ENCODE measurements at places on chromosomes 11 and 22. TPM values are rescaled to one million over a fixed set of nuclear protein-coding genes. Genes with fewer than 3 reads are reported as not detected.

GRCh38 chr11:123047947-123048293 lies 14.0 kb downstream of the HSPA8 start:
- DNase-seq: no peak

GRCh38 chr11:88482871-88483301 lies 145.3 kb upstream of the CTSC start:
- DNase-seq: no peak

DNA sequence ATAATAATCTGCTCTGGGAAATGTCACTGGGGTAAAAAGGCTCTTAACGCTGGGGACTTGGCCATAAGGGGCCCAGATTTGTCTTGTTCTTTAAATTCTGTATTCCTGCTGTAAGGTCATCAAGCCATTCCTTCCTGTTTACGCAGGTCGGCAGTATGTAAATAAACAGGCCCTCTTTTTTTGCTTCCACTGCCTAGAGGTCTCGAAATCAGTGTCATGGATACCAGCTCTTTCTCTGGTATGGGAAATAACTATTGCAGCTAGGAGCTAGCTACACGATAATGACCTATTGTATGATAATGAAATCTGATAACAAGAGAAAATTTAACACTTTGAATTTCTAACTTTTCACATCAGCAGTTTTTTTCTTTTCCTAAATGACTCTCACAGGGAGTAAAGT lies 209.2 kb upstream of the NARS2 start:
- no peak for DNase-seq

- DNase-seq: no peak
Observed at GRCh38 chr11:36350137-36350513, 54.0 kb downstream of the PRR5L start.

- DNase-seq: no peak
Observed at GRCh38 chr11:121473064-121473777, 20.5 kb upstream of the SORL1-AS1 start.

OR2AT4 gene
- not detected for total RNA-seq

GRCh38 chr11:104433751-104434150 lies 269.8 kb upstream of the PDGFD start:
- no peak for DNase-seq

- DNase-seq: no peak
Observed at GRCh38 chr11:76152741-76153570, 53.3 kb downstream of the WNT11 start.

DNA sequence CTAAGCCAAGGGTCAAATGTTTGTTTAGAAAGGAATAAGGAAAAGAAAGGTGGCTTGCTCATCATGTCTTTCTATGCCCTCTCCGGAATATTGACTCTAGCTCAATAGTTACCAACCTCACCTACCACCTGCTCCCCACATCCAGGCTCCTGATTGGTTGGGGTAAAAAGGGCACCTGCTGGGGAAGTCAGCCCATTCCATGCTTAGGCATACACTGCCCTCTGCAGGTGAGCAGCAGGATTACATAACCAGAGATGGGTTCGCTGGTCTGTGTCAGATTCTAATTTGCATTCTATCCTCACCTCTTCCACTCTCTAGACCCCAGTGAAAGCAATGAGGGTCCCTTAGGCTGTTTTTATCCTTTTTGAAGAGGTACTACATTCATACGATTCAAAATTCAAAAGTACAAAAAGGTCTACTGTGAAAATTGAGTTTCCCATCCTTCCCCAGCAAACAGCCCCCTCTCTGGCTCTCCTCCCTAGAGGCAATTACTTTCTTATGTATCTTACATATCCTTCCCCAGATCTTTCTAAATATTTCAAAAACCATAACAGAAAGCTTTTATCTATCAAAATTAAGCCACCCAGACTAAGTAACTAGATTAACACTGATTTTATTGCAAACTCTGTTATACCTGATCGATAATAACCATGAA lies 98.0 kb upstream of the ASPHD2 start:
- DNase-seq: no peak

All from aorta (tissue), 5 donors.